ENCODE measurements at places on chromosomes 12 and 14.

DNA sequence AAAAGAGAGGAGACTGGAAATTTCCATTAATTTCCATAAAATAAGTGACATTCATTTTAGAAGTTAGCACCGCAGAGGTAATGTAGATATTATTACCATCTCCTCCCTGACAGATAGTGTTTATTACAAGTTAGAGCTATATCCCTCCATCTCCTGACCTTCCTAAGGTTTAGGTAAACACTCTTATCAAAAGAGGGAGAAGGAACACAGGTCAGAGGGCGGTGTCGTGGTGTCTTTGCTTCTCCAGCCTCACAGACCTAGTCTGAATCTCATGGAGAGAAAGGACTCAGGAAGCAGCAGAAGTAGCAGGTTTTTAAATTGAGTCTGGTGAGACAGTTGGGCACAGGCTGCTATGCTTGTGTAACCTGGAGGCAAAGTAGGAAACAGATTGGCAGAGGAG, 11.5 kb upstream of the POC1B start:
- DNase-seq: no peak

DNA sequence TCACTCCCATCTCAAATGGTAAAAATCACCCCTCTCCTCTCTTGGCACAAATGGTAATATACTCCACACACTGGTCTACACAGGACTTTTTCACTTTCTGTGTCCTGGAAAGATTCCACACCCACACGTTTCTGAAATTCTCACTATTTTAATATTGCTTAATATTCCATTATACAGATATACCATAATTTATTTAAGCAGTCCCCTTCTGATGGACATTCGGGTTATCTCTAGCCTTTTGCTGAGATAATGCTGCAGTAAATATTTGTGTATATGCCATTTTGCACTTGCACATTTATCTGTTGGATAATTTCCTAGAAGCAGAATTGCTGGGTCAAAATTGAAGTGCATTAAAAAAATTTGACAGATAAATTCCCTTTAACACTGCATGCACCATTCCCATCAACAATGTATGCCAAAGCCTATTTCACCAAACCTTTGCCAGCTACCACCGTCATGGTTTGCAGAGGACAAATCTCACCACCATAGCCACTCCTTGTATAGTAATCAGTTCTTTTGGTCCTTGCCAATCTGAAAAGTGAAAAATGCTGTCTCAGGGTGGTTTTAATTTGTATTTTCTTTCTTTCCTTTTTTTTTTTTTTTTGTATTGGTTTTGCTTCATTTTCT, 15.5 kb upstream of the COL2A1 start:
- no peak for DNase-seq

DNA sequence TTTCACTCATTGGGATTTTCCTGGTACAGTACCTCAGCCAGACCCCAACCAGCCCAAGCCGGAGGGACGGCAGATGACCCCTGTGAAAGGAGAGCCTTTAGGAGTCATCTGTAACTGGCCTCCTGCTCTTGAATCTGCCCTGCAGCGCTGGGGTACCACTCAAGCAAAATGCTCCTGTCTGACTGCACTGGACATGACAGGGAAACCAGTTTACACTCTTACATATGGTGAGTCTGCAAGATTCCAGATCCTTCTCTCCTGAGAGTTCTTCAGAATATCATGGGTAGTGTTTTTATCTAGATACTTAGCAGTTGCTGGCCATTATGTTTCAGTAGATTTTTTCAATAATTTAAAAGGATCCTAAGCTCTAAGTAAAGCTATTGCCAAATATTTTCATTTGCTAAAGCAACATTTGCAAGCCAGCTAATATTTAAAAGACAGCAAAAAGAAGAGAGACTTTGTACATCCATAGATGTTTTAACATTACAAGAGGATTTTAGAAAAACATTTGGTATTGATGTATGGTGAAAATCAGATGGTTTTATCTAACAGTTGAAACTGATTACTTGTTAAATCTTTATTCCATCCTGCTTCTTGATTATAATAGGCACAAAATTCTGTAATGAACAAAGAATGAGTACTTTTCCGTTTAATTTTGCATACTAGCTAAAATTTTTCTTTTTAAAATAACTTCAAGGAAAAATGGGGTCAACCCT, 85.1 kb upstream of the ATF1 start:
- no peak for DNase-seq

DNA sequence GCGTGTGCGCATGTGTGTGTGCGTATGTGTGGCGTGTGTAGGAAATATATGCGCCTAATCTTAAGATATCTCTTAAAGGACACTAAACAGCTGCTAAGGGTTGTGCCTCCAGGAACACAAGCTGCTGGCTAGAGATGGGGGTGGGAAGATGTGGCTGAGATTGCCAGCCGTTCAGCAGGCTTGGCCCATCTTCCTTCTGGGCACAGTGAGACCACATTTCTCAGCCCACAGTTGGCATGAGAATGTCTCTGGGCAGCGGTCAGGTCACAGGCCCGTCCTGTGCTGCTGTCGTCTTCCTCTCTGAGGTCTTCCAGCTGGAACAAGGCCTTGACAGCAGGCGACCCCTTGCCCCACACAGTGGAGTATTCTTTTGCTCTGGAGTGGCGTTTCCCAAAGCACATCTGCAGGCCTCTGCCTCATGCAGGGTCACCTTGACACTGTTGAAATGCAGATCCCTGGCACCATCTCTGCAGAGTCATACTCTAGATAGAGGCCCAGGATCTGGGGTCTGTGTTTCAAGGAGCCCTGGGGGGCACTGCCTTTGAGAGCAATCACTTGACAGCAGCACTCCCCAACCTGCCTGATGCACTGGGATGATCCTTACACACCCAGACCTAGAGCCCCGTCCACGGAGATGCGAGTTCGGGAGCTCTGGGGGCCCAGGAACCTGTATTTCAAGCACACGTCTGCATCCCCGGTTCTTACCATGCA, 335.5 kb upstream of the SFSWAP start:
- no peak for DNase-seq

DNA sequence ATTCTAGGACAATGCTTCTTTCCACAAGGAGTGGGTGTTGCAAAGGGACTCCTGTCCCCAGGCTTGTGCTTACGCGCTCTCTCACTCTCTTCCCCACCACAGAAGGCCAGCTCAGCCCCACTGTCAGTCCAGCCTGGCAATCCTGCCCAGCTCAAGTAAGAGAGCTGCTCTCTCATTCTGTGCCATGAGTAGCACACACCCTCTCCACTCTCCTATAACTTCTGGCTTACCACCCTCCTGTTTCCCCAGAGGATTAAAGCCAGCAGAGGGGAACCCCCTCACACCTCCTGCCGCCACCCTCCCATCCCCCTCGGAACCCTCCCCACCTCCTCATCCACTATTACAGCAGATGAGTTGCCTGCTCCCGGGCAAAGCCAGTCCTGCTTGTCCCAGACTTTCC, 17.1 kb downstream of the NCKAP5L start:
- no peak for DNase-seq

DNA sequence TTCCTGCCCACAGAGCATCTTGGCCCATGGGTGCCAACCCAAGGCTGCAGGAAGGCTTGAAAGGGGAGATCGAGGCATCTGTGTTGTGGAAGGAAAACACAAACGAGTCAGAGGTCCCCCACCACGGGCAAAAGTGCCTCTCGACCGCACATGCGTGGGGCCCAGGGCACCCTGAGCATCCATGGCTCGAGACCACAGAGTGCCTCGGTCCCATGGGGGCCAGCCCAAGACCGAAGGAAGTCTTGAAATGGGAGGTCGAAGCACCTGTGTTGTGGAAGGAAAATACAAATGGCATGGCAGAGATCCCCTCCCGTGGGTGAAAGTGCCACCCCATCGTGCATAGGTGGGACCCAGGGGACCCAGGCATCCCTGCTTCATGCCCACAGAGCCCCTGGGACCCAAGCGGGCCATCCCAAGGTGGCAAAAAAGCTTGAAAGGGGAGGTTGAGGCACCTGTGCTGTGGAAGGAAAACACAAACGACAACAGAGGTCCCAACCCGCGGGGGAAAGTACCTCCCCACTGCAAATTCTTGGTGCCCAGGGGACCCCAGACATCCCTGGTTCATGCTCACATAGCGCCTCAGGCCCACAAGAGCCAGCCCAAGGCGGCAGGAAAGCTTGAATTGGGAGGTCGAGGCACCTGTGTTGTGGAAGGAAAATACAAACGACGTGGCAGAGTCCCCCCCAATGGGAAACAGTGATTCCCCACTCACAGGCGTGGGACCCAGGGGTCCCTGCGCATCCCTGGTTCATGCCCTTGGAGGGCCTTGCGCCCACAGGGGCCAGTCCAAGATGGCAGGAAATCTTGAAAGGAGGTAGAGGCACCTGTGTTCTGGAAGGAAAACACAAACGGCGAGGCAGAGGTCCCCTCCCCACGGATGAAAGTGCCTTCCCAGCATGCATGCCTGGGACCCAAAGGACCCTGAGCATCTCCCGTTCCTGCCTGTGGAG, 373.0 kb downstream of the ALG10 start:
- DNase-seq: peak; percentile 1

DNA sequence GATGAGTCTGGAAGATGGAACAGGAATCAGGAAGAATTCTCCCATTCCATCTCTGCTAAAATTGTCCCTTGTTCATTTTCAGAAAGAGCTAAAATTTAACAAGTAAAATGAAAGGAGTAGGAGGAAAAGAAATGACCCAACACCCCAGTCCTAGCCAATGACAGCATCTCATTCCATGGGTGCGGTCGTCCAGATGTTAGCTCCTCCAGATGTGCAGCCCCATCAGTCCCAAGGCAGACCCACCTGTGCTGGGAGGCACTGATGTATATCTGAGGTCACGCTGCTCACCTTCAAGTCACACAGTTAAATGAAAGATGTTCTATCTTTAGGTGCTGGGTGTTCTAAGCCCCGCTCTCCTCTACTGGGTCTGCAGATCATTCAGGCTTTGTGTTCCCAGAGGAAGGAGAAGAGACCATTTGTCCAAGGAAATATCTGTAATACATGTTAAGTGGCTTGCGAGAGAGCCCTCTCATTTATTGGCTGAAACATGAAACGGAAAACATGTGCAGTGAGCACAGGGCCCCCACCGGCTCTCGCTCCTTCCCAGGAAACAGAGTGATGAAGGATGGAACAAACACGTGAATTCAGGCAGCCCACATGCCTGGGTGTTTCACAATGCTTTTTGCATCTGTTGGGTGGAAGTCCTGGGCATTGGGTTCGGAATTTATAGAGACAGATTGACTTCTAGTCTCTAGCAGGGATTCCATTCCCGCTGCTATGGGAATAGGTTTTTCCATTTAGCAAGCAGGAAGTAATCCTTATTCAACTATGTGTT, 294.6 kb downstream of the NUAK1 start:
- DNase-seq: no peak

DNA sequence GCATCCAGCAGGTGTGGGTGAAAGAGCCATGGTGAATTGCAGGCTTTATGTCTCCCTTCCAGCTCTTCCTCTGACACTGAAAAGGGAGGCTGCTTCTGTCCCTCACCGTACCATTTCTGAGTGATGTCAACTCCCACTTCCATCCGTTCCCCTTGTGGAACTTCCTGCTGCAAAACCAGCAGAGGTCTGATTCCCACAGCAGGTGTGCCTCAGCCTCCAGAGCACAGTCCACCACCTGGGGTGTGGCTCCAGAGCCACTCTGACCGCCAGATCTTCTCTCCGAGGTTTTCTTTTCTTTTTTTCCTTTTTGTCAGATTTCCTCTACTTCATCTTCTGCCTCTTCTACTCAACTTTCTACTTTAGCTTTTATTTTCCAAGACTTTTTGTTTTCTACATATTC, 62.7 kb downstream of the CDC42BPB start:
- no peak for DNase-seq

Measured in activated naive CD4-positive, alpha-beta T cell treated with anti-CD3 and anti-CD28 coated beads for 36 hours (primary cell).